ENCODE measurements at places on chromosomes 1 and 21.
A peak's percentile ranks its signal among the peaks of the same experiment; 100 is the strongest.

DNA sequence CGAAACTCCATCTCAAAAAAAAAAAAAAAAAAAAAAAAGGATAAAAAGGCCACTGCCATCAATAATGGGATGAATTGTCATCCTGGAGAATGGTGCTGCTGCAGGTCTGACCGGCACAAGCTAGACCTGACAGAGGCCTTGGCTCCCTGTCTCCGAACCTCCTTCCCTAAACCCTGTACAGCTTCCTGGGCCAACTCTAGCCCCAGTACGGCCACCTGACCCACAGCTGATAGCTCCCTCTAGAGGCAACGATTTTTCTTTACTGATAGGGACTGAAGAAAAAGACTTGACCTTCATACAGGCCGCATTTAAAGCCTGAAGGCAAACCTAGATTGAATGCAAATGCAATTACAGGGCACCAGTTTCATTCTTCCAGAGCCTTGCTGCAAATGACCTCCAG lies 30.7 kb downstream of the NOL9 start:
- no peak for ATAC-seq

DNA sequence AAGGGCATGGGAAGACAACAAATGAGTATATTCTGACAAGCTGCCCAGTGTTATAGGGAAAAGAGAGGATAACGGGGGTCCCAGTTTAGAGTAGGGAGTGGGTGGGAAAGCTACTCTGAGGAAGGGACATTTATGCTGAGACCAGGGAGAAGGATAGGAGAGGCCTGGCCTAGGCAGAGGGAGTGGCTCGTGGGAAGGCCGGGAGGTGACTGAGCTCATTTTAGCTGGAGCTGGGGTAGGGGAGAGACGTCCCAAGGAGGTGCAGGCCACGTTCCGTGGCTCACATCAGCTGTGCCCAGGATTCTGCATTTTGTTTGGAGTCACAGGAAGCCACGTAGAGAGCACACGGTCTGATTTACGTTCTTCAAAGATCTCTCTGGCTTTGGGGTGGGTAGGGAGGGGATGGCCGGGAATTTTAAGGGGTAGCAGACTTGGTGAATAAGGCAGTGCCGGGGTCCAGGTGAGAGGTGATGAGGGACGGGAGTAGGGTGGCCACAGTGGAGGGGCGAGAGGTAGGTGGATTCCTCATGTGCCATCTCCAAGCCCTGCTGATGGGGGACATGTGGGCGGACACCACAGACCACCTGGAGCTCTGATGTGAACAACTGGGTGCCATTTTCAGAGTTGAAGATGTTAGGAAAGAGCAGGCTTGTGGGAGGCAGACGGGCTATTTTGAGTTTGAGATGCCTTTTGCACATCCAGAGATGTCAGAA lies 4.7 kb downstream of the TINAGL1 start:
- no peak for ATAC-seq

DNA sequence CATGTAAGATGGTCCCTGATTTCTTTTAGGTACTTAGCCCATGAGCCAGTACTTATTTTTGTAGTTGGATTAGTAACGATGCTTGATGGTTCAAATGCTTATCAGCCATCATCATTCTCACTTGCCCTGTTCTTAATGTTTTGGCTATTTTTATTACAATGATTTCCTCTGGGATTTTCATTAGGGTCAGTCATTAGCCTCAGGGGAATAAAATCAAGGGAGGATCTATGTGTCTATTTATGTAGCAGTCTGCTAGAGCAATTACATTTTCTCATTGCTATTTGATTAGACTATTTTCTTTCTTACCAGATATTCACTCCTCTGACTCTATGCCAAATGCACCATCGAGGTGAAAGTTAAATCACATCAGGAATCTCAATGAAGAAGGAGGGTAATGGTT lies 10.9 kb upstream of the CCT8 start:
- no peak for ATAC-seq

GRCh38 chr1:160491017-160491416 lies 32.0 kb downstream of the SLAMF6 start:
- no peak for ATAC-seq

DNA sequence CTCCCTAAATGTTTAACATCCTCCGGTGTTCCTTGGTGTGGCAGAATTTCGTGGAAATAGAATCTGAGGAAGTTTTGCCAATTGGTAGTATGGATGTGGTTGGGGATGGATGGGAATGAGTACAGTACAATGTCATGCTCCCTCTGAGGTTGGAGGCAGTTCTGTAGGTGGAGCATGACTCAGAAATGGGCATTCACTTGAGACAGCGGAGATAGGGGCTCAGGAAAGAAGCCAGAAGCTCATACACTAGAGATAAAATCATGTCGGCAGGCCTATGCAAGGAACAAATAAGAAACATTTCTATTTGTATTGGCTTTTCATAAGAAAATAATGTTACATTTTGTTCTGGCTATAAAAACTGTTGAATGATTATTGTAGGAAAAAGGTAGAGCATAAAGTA lies 196.0 kb downstream of the URB2 start:
- ATAC-seq = no peak

GRCh38 chr21:45135122-45135521 lies 60.7 kb downstream of the ADARB1 start:
- ATAC-seq = no peak

- no peak for ATAC-seq
Observed at GRCh38 chr1:51433269-51433971, 85.6 kb downstream of the EPS15 start.

DNA sequence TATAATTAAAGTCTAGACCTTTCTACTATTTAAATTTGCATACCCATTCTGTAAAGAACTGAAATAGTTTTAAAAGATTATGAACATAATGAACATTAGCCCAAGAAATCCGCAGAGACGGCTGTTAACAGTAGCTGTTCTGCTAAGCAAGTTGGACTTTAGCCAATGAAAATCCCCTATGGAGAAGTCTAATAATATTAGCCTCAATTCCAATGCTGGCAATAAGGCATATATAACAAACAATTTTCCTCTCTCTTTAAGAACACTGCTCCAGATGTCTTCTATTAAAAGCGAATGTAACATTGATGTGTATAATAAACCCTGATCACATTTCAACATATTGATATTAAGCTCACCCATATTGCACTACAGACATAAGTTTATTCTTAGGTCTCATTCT lies 221.3 kb upstream of the KCTD3 start:
- ATAC-seq = no peak

DNA sequence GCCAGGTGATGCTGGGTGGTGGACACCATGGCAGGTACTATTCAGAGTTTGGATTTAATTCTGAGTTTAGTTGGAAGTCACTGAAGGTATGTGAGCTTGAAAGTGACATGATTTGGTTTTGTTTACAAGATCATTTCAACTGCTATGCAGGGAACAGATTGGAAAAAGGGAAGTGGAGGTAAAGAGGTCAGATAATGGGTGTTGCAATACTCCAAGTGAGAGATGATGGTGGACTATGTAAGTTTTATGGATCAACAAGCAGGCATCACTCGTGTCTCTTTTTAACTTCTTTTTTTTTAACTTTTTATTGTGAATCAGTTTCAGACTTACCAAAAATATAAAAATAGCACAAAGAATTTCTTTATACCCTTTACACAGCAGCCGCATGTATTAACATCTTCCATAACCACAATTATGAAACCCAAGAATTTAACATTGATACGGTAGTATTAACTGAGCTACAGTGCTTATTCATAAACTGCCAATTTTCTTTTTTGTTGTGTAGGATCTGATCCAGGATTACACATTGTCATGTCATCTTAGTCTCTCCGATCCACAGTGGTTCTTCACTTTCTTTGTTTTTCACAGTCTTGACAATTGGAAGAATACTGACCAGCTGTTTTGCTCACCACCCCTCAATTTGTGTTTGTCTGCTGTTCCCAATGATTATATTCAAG lies 24.9 kb upstream of the NHLH2 start:
- no peak for ATAC-seq

- ATAC-seq = no peak
Observed at GRCh38 chr1:101465941-101466340, 229.1 kb downstream of the S1PR1 start.

- peak; percentile 63 for ATAC-seq
Observed at GRCh38 chr21:41923631-41924367, 30.0 kb downstream of the C2CD2 start.

- no peak for ATAC-seq
Observed at GRCh38 chr1:92909321-92909720, 51.9 kb downstream of the DIPK1A start.

DNA sequence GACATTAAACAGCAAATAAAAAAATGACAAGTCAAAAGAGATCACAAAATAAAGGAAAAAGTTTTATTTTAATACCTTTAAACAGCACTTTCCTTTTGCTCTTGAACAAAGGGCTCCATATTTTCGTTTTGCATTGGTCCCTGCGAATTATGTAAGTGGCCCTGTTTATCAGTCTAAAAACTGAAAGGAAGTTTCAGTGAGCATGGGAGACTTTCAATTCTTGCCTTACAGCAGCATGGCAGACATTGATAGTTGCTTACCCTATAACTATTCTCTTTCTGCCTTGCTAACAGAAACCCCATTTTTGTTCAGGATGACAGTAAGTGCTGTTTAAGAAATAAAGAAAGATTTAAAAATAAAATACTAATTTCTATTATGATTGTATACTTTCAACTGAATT lies 5.2 kb upstream of the SH3GLB1 start:
- no peak for ATAC-seq

GRCh38 chr1:239893127-239893731 lies 198.5 kb upstream of the FMN2 start:
- ATAC-seq = no peak

- ATAC-seq = no peak
Observed at GRCh38 chr1:236429715-236430274, 35.7 kb downstream of the EDARADD start.

DNA sequence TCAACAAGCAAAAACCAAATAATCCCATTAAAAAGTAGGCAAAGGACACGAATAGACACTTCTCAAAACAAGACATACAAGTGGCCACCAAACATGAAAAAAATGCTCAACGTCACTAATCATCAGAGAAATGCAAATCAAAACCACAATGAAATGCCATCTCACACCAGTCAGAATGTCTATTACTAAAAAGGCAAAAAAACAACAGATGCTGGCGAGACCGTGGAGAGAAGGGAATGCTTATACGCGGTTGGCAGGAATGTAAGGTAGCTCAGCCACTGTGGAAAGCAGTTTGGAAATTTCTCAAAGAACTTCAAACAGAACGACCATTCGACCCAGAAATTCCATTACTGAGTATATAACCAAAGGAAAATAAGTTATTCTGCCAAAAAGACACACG lies 145.1 kb upstream of the EDN2 start:
- ATAC-seq = no peak

GRCh38 chr21:14528815-14529214 lies 17.3 kb downstream of the SAMSN1 start:
- ATAC-seq = no peak

DNA sequence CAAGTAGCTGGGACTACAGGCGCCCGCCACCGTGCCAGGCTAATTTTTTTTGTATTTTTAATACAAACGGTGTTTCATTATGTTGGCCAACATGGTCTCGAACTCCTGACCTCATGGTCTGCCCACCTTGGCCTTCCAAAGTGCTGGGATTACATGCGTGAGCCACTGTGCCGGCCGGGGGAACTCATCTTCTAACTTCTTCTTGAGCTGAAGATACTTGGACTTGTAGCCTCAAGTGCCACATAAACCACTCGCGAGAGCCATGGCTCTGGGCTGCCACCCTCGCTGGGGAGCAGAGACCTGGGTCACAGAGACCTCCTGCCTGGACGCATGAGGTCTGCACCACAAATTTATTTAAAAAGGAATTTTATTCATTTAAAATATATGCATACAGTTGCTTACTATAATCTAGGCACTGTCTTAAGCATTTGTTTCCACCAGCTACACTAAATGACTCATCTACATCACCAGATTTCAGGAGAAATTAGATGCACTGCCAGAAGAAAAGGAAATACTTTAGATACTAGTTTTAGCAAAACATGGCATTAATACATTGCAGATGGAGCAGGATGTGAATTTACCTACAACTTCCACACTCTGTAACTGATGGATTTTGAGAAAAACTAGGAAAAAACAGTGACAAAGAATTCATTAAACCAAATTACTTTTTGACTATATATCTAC lies 29.9 kb upstream of the PUM1 start:
- no peak for ATAC-seq

DNA sequence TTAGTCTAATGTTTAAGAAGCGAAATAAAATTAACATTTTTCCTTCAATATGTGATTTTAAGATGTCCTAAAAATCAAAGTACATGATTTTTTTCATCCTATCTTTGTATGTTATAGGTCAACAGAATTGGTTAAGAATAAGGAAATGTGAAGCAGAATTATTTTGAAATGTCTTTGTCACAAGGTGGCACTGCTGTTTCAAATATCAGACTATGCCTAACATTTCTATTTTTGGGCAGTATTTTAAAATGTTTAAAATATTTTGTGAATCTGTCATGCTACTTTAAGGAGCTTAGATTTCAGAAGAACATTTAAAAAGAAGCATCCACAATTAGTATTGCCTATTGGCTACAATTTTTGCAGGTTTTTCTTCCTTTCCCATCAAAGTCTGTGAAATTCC lies 38.7 kb downstream of the AMY1C start:
- no peak for ATAC-seq

DNA sequence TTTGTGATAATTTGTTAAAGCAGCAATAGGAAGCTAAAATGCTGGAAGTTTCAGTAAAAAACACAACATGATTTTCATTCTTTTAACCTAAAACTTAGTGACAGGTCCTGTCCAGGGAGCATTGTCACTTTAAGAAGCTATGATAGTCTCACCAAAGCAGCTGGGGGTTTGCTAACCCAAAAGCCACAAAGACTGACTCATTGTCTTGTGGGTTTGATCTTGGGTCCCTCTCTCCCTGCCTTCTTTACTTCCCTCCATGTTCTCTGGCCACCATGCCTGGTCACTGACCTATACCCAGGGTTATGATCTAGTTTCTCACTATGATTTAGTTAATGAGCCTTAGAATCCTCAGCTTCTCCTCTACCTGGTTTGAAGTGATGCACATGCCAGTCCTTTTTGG lies 213.5 kb upstream of the PTGFR start:
- peak; percentile 18 for ATAC-seq

DNA sequence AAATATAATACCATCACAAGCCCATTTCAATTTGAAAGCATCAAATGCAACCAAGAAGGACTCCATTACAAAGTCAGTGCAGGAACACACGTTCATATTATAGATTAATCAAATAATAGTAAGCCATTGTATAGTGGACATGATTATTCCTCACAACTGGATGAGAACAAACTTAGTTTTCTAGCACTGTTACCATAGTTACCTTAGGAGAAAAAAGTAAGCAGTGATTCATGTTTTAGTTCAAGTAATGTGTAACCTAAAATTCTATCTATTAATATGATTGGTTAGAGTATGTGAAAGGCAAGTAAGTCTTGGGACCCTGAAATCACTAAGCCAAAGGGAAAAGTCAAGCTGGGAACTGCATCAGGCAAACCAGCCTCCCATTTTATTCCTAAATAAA lies 15.2 kb downstream of the SSX2IP start:
- no peak for ATAC-seq

- no peak for ATAC-seq
Observed at GRCh38 chr1:102550729-102551384, 554.1 kb upstream of the OLFM3 start.

GRCh38 chr1:81920245-81920740 lies 119.6 kb downstream of the ADGRL2 start:
- ATAC-seq = no peak

- no peak for ATAC-seq
Observed at GRCh38 chr1:247146671-247147070, 25.1 kb downstream of the ZNF124 start.

GRCh38 chr1:41495210-41495948 lies 10.9 kb upstream of the EDN2 start:
- ATAC-seq = no peak

Data from activated T-helper 17 cell treated with anti-CD3 and anti-CD28 coated beads, Interleukin-2, amount 50 U/mL, for 72 hours (primary cell).